Activated gamma-delta T cell (primary cell): ENCODE measurements at places on chromosomes 12 and 14.

- no peak for DNase-seq
Observed at GRCh38 chr14:68269136-68269927, 449.8 kb downstream of the RAD51B start.

DNA sequence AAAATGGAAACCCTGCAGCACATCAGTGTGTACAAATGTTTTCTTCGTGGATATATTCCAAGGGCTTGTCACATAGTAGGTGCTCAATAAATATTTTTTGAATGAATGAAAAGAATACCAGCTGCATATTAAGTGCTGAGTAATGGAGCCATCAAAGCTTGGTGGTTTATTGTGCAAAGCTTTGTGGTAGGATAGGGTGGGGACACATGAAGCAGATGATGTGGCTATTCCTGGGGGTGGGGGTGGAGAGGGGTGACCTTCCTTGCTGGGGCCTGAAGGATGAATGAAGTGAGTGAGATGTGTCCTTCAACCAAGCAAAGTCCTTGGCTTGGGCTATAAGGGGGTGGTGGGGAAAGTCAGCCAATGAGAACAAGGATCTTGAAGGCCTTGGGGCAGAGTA lies 4.3 kb upstream of the KRT81 start:
- DNase-seq: no peak

- no peak for DNase-seq
Observed at GRCh38 chr12:131119936-131120335, 166.2 kb downstream of the ADGRD1 start.

- DNase-seq: no peak
Observed at GRCh38 chr12:111156304-111156703, 212.6 kb downstream of the PHETA1 start.

DNA sequence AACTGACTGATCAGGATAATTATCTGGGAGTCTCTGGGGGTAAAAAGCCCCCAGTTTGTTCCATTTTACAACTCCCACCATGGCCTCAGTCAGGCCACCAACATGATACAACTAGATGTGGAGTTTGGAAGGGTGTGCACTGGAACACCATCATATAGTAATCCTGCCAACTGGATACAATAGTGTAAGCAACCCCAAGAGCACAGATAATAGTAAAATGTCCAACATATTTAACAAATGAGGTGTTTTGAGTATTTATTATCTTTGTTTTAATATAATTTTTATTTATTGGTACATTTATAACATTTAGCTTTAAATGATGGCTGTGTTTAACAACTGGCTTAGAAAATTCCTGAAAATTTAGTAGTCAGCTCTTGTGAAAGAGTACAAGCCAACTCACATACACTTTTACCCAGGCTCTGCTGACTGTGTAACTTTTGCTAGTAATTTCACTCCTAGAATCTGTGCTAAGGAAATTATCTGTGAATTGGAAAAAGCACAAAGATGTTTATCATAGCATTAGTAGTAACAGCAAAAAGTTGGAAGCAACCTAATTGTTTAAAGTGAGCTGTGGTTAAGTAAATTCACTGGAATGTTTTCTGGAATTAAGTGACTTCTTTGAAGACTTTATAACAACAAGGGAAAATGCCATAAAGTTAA lies 196.8 kb downstream of the RAD51B start:
- DNase-seq: no peak

GRCh38 chr12:41745593-41745992 lies 399.1 kb downstream of the GXYLT1 start:
- DNase-seq: no peak

DNA sequence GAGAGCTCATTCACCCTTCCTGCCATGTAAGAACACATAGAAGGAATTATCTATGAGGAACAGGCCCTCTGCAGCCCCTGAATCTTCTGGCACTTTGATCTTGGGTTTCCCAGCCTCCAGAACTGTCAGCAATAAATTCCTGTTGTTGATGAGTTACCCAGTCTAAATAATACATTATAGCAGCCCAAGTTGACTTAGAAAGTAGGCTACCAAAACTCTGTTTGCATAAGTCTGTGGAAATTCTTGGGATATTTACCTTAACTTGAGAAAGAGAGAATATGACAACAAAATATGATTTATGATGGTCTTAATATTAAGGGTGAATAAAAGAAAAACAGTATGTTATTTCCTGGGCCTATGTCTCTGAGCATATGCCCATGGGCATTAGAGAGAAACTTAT lies 433.0 kb upstream of the LMO3 start:
- no peak for DNase-seq

- DNase-seq: no peak
Observed at GRCh38 chr12:130162267-130162666, at the start of gene FZD10. Gene FZD10 (plus strand): TSS chr12:130162464. CDS start chr12:130162943, 479 bp downstream.

DNA sequence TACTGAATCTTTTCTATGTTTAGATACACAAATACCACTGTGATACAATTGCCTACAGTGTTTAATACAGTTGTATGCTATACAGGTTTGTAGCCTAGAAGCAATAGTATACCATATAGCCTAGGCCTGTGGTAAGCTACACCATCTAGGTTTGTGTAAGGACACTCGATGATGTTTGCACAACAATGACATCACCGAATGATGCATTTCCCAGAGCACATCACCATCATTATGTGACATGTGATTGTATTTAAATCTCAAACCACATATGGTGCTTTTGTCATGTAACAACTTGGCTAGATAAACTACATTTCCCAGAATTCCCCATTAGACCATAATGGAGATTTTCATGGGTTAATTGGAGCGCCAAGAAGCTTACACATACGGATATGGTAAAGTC lies 128.4 kb upstream of the CPNE8 start:
- DNase-seq: no peak

GRCh38 chr14:77120771-77121743 lies 20.5 kb downstream of the ZDHHC22 start:
- DNase-seq: no peak

GRCh38 chr12:91561301-91561957 lies 378.8 kb upstream of the DCN start:
- no peak for DNase-seq

DNA sequence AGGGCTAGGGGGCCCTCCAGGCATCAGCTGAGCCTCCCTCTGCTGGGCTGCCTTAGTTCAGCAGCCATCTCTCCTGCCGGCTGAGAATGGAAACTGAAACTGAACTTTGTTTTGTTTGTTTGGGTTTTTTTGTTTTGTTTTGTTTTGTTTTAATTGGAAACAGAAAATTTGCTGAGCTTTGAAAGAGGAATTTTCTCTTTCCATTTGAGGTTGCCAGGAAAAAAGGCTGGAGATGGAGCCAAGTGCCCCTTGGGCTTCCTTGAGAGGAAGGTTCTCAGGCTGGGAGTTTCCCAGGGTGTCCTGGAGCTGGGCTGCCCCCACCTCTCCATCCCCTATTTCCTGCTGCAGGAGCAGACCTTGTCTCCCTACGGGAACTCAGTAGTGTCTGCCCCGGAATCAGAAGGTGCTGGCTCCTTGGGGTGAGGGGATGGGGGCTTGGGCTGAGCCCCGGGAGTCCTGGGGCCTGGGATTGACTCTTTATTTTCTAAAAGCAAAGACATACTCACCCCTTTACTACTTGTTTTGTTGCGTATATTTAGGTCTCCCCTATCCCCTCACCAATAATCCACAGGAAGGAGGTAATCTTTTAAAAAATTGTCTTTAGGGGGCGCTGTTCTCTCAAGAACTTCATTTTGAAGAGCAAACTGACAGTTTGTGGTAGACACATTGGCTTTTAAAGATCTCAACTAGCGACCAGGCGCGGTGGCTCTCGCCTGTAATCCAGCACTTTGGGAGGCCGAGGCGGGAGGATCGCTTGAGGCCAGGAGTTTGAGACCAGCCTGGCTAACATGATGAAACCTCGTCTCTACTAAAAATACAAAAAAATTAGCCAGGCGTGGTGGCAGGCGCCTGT lies 21.3 kb upstream of the OASL start:
- DNase-seq: no peak

DNA sequence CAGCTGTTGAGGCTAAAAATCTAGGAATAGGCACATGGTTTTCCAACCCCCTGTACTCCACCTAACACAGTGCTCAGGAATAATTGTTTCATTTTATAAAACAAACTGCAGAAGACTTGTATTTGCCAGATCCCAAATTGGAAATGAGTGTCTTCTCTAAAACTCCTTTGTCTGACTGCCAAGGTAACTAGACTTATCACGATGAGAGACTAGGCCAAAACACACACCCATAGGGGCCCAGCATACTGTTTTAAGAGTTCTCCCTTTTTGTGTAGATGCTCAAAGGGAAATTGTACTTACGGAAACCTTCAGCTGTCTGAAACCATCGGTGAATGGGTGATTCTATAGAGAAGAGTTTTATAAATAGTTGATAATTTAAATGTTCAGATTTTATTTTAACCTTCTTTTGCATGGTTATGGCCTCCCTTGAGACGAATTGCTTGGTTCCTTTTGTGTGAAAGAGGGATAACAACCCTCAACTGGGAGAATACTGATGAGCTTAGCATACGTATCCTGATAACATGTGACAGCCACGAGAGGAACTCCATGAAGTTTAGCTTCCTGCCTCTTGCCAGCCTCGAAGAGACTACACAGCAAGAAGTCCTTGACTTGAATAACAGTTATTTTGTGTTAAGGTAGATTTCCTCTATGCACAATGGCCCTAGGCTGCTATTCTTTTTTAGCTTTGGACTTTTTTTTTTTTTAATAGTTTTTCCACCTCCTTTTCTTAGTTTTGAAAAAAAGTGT lies 103.3 kb downstream of the PELI2 start:
- no peak for DNase-seq

- DNase-seq: no peak
Observed at GRCh38 chr12:64171715-64172114, 50.4 kb downstream of the KICS2 start.

GRCh38 chr12:51850965-51851299 lies 2.4 kb upstream of the FIGNL2 start:
- DNase-seq: no peak

GRCh38 chr12:73486256-73486655 lies 1051.4 kb upstream of the ATXN7L3B start:
- DNase-seq: no peak

- DNase-seq: no peak
Observed at GRCh38 chr12:75585330-75585729, 73.9 kb upstream of the KRR1 start.

DNA sequence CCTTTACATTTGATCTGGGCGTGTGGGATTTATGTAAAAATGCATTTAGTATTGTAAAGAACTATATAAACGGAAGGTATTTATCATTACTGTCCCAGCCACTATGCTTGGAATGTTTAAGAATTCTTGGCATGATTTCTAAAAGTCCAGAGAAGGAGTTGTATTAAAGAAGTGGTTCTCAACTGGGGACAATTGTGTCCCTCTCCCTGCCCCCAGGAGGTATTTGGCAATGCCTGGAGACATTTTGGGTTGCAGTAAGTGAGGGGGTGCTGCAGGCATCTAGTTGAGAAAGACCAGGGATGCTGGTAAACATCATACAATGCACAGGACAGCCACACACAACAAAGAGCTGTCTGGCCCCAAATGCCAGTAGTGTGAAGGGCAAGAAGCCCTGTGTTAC lies 7.2 kb downstream of the SLC38A1 start:
- no peak for DNase-seq

- DNase-seq: no peak
Observed at GRCh38 chr12:72110937-72111650, 161.1 kb upstream of the TRHDE start.

DNA sequence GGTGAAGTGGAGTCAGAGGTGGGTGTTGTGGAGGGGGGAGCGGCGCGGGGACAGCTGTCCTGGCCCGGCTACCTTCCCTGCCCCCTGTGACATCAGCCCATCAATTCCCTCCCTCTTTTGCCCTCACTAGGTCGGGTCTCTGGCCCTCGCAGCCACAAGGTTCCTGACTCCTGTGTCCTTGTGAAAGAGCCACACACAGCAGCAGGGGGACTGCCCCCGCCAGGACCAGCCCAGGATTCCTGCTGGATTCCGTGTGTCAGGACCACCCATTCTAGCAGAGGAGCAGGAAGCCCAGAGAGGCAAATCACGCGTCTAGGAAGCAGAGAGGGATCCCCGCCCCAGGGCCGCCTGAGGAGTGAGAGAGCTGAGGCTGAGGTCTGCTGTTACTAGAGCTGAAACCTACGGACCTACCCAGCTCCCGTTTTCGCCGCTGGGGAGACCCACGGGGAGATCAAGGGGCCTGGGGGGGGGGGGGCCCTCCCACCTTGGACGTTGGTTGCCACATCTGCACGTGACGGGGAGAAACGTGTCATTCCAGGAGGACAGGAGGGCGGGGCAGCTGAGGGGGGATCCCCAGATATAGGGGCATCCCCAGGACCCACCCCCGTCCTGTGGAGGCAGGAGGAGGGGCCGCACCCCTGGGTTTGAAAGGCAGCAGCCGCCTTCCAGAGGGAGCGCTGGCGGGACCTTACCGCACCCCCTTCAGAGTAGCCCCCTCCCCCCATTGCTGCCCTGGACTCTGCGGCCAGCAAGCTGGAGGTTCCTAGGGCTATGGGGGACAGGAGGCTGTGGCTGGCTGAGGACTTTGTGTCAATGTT lies 12.5 kb upstream of the INF2 start:
- DNase-seq: no peak

- DNase-seq: no peak
Observed at GRCh38 chr12:54287261-54288157, 7.0 kb downstream of the HNRNPA1 start.

- no peak for DNase-seq
Observed at GRCh38 chr12:81819991-81820633, 61.0 kb upstream of the PPFIA2 start.
